ENCODE measurements at places on chromosomes 1 and 21. TPM values are rescaled to one million over a fixed set of nuclear protein-coding genes. Genes with fewer than 3 reads are reported as not detected.

DNA sequence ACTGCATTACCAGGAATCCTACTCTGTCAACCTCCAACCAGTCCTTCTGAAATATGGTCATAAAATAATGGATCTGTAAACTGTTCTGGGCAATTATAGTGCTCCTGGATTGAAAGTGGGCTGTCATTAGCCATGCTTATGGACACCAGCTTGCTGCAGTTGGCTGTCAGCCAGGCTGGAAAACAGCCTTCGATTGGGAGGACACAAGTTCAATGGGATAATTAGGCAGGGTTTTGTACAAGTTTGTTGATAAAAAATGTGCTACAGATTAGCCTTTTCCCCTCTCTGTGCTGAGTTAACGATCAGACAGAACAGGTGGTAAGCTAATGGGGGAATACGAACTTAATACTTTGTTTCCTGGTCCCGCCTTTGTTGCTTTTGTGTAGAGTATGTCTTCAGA, 413.9 kb downstream of the DUSP10 start:
- DNase-seq, result no peak

ASCL5 gene
- 0.28 TPM for polyA plus RNA-seq

DNA sequence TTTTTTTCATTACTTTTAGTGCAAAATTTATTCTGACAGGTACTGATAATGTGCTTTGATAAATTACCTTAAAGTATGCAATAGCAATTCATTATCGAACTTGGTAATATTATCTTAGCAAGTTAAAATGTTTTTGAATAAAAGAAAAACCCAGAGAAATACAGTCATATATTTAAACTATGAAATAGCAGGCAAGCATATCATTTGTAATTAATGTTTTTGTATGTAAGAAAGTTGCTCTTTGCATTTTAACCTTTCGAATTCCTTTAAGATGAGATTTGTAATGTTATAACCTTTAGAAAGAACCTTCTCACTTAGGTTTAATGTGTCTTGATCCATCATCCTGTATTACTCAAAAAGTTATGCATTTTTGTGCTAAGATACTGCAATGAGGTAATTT, 585.6 kb downstream of the PTBP2 start:
- no peak for DNase-seq

PDZK1IP1 gene
- polyA plus RNA-seq, result 1.6 TPM

FCRL5 gene
- polyA plus RNA-seq, result 0.06 TPM

DNA sequence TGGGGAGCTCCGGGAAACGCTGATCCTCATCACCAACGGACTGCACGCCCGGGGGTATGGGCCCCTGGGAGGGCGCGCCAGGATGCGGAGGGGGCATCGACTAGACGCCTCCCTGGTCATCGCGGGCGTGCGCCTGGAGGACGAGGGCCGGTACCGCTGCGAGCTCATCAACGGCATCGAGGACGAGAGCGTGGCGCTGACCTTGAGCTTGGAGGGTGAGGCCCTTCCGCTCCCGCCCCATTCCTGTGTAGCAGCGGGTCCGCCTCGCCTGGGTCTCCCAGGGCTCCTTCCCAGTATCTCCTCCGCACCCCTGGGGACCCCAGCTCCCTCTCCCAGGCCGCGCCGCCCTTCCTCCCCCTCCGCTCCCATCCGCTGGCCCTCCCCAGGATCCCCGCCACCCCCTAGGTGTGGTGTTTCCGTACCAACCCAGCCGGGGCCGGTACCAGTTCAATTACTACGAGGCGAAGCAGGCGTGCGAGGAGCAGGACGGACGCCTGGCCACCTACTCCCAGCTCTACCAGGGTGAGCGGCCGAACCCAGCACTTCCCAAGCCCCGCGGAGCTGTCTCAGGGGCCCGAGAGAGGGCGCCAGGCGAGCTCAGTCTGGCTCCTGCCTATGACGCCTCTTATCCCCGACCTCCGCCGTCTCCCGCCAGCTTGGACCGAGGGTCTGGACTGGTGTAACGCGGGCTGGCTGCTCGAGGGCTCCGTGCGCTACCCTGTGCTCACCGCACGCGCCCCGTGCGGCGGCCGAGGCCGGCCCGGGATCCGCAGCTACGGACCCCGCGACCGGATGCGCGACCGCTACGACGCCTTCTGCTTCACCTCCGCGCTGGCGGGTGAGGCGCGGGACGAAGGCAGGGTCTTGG, 5.0 kb downstream of the HAPLN2 start:
- DNase-seq, result no peak

- no peak for DNase-seq
Observed at GRCh38 chr1:54417123-54417522, 10.9 kb upstream of the SSBP3 start.

GRCh38 chr1:245585252-245585959, 430.6 kb downstream of the KIF26B start:
- no peak for DNase-seq

DNA sequence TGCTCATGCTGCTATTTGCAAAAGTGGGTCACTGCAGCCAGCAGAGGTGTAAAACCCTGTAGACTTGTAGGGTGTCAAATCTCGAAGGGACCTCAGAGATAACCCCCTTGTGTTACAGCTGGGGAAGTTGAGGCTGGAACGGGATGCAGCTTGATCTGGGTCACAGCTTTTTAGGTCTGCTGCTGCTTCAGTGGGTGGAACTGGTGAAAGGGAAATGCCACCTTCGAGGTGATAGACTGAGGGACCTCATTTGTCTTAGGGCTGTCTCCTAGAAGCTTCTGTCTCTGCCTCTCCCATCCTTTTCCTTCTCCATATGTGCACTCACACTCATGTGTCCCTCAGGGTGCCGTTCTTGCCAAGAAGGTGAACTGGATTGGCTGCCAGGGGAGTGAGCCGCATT, 35.4 kb downstream of the QSOX1 start:
- DNase-seq, result no peak

- DNase-seq, result no peak
Observed at GRCh38 chr1:6584126-6585080, 4.6 kb downstream of the ZBTB48 start.

PALMD gene
- 26.6 TPM for polyA plus RNA-seq

MARK1 gene
- polyA plus RNA-seq, result 8.3 TPM
